ENCODE measurements at places on chromosomes 7 and 10.

DNA sequence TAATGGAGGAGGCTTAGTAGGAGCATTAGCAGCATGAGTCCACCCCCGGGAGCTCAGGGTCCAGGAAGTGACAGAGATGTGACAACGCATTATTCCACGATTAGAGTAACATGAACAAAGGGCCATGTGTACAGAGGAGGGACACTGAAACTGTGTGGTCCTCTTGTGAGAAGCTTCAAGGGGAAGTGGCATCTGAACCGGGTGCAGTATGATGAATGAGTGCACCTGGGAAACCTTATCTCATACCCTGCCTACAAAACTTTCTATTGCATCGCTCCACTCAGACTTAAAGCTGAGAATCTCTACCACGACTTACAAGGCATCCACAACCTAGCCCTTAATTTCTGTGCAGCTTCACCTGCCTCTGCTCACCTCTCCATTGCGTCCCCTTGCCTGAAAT is 115.3 kb upstream of the AMPH start:
- DNase-seq = no peak

GRCh38 chr7:101901661-101902491 is 84.5 kb downstream of the CUX1 start:
- DNase-seq = no peak

- DNase-seq = no peak
Measured at GRCh38 chr10:31153692-31154091, 122.0 kb upstream of the ZNF438 start.

DNA sequence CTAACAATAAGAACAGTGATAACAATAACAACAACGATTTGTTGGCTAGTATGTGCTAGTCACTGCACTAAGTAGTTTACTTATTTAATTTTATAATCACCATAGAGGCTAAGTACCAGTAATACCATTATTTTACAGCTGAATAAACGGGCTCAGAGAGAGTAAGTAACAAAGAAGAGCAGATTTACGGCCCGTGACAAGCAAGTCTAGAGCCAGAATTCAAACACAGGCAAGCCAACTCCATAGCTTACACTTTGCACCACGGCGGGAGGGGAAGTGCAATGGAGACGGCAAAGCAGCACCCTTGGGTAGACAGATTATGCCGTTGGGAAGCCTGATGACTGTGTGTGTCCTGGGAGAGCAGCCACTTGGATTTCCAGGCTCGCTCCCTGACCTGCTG is 1.2 kb upstream of the OR6V1 start:
- DNase-seq = no peak

- no peak for DNase-seq
Measured at GRCh38 chr7:151309311-151309710, 32.3 kb upstream of the NUB1 start.

- no peak for DNase-seq
Measured at GRCh38 chr7:142177869-142178268, 66.4 kb downstream of the MGAM2 start.

- DNase-seq = no peak
Measured at GRCh38 chr7:68691261-68692216, 906.7 kb upstream of the AUTS2 start.

DNA sequence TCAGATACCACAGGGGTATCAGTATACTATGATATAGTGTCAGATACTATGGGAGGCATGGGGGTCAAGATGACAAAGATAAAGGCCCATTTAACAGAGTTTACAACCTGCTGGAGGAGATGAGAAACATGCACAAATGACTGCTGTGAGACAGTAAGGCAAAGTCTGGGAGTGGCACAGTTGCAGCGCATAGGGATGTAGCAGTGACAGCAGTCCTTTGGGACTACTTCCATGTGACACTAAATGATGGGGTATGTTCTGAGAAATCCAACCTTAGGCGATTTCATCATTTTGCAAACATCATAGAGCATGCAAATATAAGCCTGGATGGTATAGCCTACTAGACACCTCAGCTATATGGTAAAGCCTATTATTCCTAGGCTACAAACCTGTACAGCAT is 56.8 kb downstream of the CDK1 start:
- DNase-seq = no peak

- no peak for DNase-seq
Measured at GRCh38 chr7:18235819-18236218, 208.2 kb upstream of the PRPS1L1 start.

DNA sequence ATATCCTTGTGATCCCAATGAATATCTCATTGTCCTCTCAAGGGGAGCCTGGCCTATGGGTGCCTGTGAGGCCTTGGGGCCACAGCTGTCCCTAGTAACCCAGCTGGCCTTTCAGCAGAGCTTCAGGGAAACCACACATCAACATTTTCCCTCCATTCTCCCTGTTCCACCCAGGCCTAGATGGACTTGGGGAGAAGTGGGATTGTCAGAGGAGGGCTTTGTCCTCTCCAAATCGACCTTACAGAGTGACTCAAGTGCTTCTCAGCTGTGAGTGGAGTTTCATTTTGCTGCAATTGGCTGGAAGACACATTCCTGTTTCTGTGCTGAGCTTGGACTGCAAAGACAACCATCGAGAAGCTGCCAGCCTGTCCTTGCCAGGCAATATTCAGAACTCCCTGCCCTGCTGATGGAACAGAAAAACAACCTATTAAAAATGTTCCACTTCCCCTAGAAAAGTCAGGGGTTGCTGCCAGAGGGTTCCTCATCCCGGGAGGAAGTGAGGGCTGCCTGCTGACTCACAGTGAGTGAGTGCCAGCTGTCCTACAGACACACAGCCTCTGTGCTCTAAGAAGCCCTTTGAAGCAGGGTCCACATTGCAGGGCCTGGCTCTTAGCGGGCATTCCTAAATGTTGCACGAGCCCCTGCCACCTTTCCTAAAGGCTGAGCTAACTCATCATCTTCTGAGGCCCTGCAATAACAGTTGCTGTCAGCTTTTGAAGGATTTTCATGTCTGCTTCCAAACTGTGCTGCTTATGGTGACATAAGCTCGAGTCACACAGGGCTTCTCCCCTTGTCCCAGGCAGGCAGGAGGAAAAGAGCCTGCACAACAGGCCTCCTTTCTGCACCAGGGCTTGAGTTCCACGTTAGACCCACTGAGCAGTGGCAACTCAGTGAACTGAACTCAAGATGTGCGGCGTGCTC is 20.5 kb downstream of the STRA8 start:
- no peak for DNase-seq

DNA sequence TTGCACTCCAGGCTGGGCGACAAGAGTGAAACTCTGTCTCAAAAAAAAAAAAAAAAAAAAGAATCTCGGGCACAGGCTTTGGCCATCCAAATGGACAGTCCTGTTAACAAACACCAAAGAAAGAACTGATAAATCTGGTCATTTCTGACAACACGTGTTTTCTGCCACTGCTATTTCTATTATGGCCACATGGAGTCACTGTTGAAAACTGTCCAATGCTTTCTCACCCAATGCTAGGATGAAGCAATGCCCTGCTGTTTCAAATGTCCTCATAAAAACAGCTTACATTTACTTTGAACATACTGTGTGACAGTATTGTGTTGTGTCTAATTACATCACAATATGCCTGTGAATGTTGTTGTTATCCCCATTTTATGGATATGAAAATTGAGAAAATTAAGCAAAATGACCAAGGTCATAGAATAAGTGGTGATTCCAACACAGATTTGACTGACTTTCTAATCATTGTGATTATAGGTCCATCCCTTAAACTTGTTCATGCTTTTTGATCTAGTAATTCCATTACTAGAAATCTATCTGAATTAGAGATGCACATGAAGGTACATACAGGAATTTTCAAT is 19.9 kb upstream of the MAP3K8 start:
- DNase-seq = no peak

GRCh38 chr7:147151661-147152060 is 1035.1 kb downstream of the CNTNAP2 start:
- DNase-seq = no peak

- DNase-seq = no peak
Measured at GRCh38 chr7:43825391-43825808, 43.9 kb downstream of the MRPS24 start.

DNA sequence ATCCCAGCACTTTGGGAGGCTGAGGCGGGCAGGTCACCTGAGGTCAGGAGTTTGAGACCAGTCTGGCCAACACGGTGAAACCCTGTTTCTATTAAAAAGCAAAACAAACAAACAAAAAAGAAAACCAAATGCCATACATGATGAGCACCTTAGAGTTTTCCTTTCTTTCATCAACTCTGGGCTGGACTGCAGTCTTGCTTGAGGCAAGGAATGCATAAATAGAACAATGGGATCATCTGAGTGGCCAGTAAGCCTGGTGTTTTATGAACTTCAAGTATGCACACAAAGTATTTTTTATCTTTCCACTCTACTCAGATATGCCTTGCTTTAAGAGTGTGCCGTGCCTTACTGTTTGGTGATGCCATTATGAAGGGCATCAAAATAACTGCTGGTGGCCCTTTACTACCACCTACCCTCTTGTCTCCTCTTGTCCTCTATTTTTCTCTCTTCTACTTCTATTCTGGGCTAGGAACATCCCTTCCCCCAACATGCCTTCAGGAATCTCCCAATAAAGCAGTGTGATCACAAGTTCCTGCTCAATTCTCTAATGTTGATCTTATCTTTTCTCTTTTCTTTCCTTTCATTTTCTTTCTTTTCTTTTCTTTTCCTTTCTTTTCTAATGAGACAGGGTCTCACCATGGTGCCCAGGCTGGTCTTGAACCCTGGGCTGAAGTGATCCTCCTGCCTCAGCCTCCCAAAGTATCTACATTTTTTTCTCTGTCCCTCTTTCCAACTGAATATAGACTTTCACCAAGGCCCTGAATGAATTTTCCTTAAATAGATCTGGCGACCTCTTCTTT is 10.2 kb downstream of the SCD start:
- no peak for DNase-seq

DNA sequence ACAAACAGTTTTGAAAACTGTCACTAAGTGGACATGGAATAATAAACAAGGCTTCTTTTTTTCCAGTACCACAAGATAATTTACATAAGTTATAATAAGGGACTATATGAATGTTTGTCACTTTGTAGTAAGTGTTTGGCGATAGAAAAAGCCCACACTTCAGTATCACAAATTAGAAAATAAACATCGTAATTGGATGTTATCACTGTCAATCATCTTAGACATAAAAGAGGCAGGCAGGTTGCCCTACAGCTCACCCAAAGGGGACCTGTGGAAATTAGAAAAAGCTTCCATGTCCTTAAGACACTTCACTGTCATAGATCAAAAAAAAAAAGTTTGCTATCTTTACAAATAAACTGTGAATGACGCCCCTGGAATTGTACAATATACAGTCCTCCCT is 3.6 kb upstream of the NOC3L start:
- DNase-seq = no peak

- DNase-seq = no peak
Measured at GRCh38 chr10:62063795-62064472, 162.4 kb downstream of the ARID5B start.

- DNase-seq = no peak
Measured at GRCh38 chr10:4201866-4202825, 417.1 kb upstream of the KLF6 start.

DNA sequence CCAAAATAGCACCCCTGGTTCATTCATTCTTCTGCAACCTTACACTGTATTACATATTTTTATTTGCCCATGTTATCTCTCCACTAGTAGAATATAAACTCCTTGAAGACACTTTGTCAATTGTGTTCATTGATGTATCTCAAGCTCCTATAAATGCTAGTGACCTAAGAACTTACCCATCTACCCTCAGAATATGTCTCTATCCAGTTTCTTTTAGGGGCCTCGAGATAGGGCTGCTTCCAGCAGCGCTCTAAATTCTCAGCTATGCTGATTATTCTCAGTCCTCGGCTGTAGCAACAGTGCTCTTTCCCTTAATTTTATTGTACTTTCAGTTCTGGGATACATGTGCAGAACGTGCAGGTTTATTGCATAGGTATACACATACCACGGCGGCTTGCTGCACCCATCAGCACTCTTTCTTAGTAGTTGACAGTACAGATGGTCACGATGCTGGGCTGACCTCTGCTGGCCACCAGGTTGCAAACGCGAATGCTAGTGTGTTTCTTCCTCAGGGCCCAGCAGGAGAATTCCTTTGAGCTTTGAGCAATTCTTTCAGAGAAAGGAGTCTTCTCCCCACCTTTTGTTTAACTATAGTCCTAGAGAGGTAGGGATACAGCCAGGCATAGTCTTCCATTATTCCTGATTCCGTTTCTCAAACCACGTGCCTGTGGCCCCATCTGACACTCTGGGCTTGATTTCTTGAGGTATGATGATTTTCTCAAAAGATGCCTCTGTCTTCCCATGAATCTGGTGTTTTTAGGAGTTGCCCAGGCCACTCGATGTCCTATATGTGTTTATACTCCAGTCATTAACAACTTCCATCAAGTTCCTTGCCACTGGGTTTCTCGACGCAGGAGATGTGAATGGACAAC is 49.1 kb upstream of the CDC14C start:
- no peak for DNase-seq

GRCh38 chr7:41114131-41114530 is 588.8 kb downstream of the INHBA start:
- DNase-seq = no peak

DNA sequence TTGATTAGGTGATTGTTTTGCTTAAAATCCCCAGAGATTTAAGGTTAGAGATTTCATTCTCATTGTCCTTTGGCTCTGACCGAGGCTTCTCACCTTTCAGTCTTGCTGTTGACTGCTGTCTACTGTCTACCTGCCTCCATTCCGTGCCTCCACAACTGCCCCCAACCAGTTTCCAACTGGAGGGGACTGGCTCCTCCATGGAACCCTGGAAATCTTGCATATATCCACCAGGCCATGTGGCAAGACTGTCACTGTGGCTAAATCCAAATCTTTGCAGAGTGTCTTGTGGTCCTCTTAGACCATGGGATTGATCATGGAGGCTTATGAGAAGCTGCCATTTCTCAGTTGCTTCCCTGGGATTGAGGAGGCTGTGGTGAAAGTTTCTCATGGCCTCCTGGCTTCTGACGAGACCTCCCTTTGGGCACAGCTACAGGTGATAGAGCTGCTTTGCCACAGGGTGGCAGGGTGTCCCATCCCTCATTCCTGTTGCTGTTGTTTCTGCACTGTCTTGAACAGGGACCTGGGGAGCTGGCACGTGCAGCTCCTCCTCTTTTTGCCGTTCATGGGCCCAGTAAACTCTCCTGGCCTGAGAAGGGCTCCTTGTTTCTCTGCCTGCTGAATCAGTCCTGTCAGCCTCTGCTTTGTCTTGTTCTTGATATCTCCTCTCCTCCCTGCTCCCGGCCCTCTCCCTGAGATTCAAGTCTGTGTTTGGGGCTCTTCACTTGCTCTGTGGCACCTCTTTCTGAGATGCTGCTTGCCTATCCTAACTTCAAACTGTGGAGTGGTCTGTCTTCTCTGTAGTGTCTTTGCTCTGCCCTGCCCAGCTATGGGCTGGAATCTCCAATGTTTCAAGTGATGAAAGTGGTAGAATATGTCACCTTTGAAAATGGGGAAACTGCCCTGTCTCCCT is 63.6 kb upstream of the IGFBP3 start:
- no peak for DNase-seq

DNA sequence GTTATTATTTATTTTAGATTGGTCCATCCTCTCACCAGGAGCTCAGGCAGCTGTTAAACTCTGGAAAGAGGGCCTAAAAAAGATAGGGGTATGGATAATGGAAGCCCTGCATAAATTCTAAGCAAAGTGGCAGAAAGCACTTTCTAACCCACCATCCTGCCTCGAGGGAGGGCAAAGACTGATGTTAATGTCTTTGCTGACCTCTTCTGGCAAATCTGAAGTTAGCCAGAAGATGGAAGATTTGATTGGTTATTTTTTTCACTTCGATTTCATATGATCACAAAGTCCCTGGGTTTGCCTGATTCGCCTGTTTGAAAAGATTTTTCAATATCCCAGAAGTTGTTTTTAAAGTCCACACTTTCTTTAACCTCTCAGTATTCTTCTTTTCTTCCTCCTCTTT is 24.8 kb downstream of the OR9A2 start:
- DNase-seq = no peak

GRCh38 chr10:95406651-95407280 is 116.0 kb upstream of the PDLIM1 start:
- DNase-seq = no peak

- DNase-seq = no peak
Measured at GRCh38 chr7:35576031-35576573, 118.8 kb downstream of the HERPUD2 start.
